GM23338 (cell line): ENCODE measurements at places on chromosomes 5 and 9. TPM values are rescaled to one million over a fixed set of nuclear protein-coding genes. Genes with fewer than 3 reads are reported as not detected.

GRCh38 chr5:148747536-148747906 lies 78.9 kb upstream of the ADRB2 start:
- H3K27me3 ChIP-seq = no peaks in the 10 kb centered on the region
- DNase-seq = no peak
- H3K4me3 ChIP-seq = no peak overlapping the region
- H3K27ac ChIP-seq = no peak overlapping the region
- H3K4me1 ChIP-seq = peaks cover 6% of the 10 kb centered on the region; the same call in 1 of the 2 replicates

DNA sequence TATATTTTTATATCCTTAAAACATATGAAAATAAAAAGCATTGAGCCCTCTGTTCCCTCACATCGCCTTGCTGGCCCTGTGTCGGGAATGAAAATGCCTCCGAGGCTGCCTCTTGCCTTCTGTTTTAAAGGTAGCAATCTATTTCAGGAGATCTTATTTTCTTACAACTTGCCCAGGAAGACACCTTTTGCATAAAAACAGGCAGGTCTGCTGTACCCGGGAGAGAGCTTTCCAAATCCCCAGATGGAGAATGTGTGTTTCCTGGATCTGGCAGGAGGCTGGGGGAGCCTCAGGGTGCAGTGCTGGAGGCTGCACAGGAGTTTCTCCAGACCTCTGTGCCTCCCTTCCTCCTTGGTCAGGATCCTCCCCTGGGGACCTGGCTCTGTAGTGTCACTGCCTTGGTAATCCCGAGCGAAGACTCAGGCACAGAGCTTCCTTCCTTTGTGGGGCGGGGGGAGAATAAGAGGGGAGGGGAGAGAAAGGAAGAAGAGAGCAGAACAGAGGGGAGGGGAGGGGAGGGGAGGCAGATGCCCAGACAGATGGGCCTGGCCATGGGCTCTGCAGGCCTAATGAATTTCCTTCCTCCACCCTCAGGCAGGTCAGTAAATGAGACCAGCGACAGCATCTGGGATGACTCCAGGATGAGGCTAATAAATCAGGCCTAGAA lies 104.0 kb upstream of the BOD1 start:
- H3K36me3 ChIP-seq = no peaks in the 10 kb centered on the region
- H3K27ac ChIP-seq = no peak overlapping the region
- no peaks in the 10 kb centered on the region for H3K27me3 ChIP-seq
- no peak for DNase-seq

- H3K36me3 ChIP-seq = no peaks in the 10 kb centered on the region
- H3K27ac ChIP-seq = no peak overlapping the region
- H3K4me3 ChIP-seq = no peak overlapping the region
- no peaks in the 10 kb centered on the region for H3K4me1 ChIP-seq
- no peaks in the 10 kb centered on the region for H3K27me3 ChIP-seq
- DNase-seq = no peak
These were observed 61.5 kb downstream of the TENT4A start for GRCh38 chr5:6774721-6775204.

DNA sequence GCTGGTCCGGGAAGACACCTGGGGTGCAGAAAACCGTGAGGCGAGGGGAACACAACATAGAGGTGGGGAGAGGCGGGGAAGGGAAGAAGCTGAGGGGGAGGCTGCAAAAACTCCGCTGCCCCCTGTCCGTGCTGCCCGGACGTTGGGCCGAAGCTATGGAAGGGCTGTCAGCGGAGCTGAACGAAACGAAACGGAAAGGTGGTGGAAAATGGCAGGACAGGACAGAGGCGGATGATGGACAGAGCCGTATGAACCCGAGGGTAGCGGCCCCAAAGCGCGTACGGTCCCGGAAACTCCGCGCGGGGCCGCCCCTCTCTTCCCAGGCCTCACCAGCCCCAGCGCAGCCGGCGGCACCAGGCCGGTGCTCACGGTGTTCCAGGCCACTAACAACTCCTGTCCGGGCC lies 272 bp downstream of the ANAPC2 start:
- DNase-seq = no peak
- H3K27ac ChIP-seq = no peak overlapping the region
- H3K4me1 ChIP-seq = peaks cover 13% of the 10 kb centered on the region
- H3K27me3 ChIP-seq = no peaks in the 10 kb centered on the region
- no peaks in the 10 kb centered on the region for H3K36me3 ChIP-seq

- H3K27me3 ChIP-seq = no peaks in the 10 kb centered on the region
- no peak overlapping the region for H3K27ac ChIP-seq
- peaks cover 10% of the 10 kb centered on the region for H3K4me1 ChIP-seq
- H3K4me3 ChIP-seq = no peak overlapping the region
- H3K36me3 ChIP-seq = no peaks in the 10 kb centered on the region
- no peak for DNase-seq
These were observed 14.6 kb downstream of the TMEM171 start for GRCh38 chr5:73135021-73135420.

- no peak overlapping the region for H3K27ac ChIP-seq
- no peak for DNase-seq
- no peaks in the 10 kb centered on the region for H3K27me3 ChIP-seq
- no peaks in the 10 kb centered on the region for H3K36me3 ChIP-seq
- no peak overlapping the region for H3K4me3 ChIP-seq
- H3K4me1 ChIP-seq = no peaks in the 10 kb centered on the region
These were observed 302.5 kb downstream of the MLLT3 start for GRCh38 chr9:20319641-20320337.

- no peaks in the 10 kb centered on the region for H3K36me3 ChIP-seq
- no peaks in the 10 kb centered on the region for H3K4me1 ChIP-seq
- DNase-seq = no peak
- H3K27me3 ChIP-seq = no peaks in the 10 kb centered on the region
These were observed 367.5 kb downstream of the DEPDC1B start for GRCh38 chr5:60332244-60333004.

- no peak overlapping the region for H3K4me3 ChIP-seq
- no peaks in the 10 kb centered on the region for H3K36me3 ChIP-seq
- no peaks in the 10 kb centered on the region for H3K27me3 ChIP-seq
- no peak for DNase-seq
- H3K27ac ChIP-seq = no peak overlapping the region
These were observed 412.1 kb downstream of the KDM4C start for GRCh38 chr9:7169717-7170389.

DNA sequence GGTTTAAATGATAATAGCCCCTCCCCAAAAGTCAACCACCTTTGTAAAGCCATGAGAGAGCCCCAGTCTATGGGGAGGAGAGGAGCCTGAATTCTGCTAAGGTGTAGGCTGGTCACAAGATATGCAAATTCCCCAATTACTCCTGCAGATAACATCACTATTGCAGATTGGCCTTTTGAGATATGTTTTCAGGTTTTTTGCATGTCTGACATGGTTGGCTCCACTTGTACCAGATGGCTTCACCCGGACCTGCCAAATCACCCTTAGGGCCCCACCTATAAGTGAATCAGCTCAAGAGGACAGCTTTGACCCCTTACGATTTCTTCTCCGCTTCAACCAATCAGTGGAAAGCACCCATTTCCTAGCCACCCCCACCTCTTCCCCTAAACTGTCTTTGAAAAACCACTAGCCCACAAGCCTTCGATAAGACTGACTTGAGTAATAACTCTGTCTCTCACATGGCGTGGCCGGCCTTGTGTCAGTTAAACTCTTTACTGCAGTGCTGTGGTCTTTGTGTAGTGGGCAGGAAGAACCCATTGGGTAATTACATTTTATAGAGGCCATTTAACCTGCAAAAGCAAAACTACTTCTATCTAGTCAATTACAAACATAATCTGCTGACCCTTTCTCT lies 69.7 kb downstream of the PRLR start:
- H3K4me1 ChIP-seq = peaks cover 2% of the 10 kb centered on the region; the same call in 1 of the 2 replicates
- no peak overlapping the region for H3K27ac ChIP-seq
- no peak overlapping the region for H3K4me3 ChIP-seq
- no peak for DNase-seq

- no peaks in the 10 kb centered on the region for H3K27me3 ChIP-seq
- peak overlapping the region; percentile 97 for H3K4me3 ChIP-seq
- DNase-seq = no peak
- peak overlapping the region; percentile 99 for H3K27ac ChIP-seq
- H3K36me3 ChIP-seq = no peaks in the 10 kb centered on the region
- peaks cover 9% of the 10 kb centered on the region for H3K4me1 ChIP-seq
These were observed 519 bp downstream of the ZER1 start for GRCh38 chr9:128771094-128771721.

GRCh38 chr9:118630931-118631595 lies 738.2 kb downstream of the BRINP1 start:
- no peak overlapping the region for H3K27ac ChIP-seq
- H3K36me3 ChIP-seq = no peaks in the 10 kb centered on the region

GRCh38 chr5:74118071-74118470 lies 492.1 kb downstream of the ARHGEF28 start:
- no peaks in the 10 kb centered on the region for H3K4me1 ChIP-seq
- no peak for DNase-seq
- H3K36me3 ChIP-seq = no peaks in the 10 kb centered on the region
- H3K4me3 ChIP-seq = no peak overlapping the region
- no peak overlapping the region for H3K27ac ChIP-seq
- H3K27me3 ChIP-seq = no peaks in the 10 kb centered on the region

The TRIM36 gene
- 10.1 and 14.1 TPM in 2 replicates for total RNA-seq

The LIX1 gene
- not detected in 2 replicates for total RNA-seq

The POU5F2 gene
- 0.76 and 1.2 TPM in 2 replicates for total RNA-seq
